Omental fat pad (tissue), 4 donors: ENCODE measurements at places on chromosomes 3 and 15. TPM values are rescaled to one million over a fixed set of nuclear protein-coding genes. Genes with fewer than 3 reads are reported as not detected.

Gene TMIE
- total RNA-seq = not detected

Gene ARL8B
- total RNA-seq = 44.2 TPM

Gene TMCO5A
- total RNA-seq = not detected

Gene SLCO2A1
- 43.7 TPM for total RNA-seq

Gene TAMM41
- 9.7 TPM for total RNA-seq

Gene RPS27L
- total RNA-seq = 72.2 TPM

Gene OSTN
- total RNA-seq = not detected

Gene TIMP4
- 145 TPM for total RNA-seq

Gene SPATA12
- total RNA-seq = not detected

Gene TPRG1
- total RNA-seq = 15.9 TPM

Gene GPR62
- 0.19 TPM for total RNA-seq

Gene LRRC34
- total RNA-seq = 3.5 TPM

Gene GRM7
- 0.28 TPM for total RNA-seq

Gene SCG5
- 3.4 TPM for total RNA-seq

Gene STIMATE
- 16.1 TPM for total RNA-seq

Gene HIGD2B
- not detected for total RNA-seq

DNA sequence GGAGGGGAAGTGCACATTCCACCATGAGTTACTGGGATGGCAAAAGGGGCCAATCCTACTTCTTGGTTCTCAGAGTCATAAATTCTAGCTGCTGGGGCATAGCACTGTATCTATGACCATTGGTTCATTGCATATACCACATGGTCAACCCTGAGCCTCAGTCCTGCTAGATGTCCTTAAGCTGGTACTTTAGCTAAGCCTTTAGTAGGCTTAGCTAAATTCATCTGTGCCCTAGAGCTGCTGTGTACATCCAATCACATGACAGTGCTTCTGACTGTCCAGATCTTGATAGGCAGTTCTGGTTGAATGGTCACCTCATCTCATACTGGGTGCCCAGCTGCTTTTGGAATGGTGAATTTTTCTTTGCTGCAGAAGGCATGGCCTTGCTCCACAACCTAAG is 8.2 kb downstream of the NDUFB4 start:
- DNase-seq = no peak

GRCh38 chr3:65006300-65006739 is 318.5 kb upstream of the ADAMTS9 start:
- no peak for DNase-seq

- no peak for DNase-seq
Measured at GRCh38 chr3:161462138-161462537, 34.5 kb upstream of the OTOL1 start.

GRCh38 chr3:126419886-126420786 is 25.4 kb downstream of the CFAP100 start:
- DNase-seq = no peak

DNA sequence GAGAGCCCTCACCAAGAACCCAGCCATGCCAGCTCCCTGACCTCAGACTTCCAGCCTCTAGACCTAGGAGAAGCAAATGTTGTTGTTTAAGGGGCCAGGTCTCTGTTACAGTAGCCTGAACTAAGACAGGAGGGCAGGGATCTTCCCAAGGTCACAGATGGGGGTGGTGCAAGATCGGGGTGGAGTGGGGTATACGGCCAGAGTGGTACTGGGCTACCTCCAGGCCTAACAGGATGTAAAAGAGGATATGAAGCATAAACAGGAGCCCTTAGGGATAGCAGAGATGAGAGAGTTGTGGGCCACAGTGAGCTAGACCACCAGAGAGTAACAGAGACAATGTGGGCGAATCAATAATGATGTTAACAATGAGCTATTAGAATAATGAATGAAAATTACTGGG is 82.9 kb downstream of the TOP2B start:
- no peak for DNase-seq

- DNase-seq = no peak
Measured at GRCh38 chr3:107939691-107940442, 151.0 kb downstream of the CD47 start.

GRCh38 chr3:127791221-127791913 is 30.9 kb downstream of the MGLL start:
- DNase-seq = no peak

GRCh38 chr3:197510642-197511018 is 45.1 kb downstream of the BDH1 start:
- no peak for DNase-seq

DNA sequence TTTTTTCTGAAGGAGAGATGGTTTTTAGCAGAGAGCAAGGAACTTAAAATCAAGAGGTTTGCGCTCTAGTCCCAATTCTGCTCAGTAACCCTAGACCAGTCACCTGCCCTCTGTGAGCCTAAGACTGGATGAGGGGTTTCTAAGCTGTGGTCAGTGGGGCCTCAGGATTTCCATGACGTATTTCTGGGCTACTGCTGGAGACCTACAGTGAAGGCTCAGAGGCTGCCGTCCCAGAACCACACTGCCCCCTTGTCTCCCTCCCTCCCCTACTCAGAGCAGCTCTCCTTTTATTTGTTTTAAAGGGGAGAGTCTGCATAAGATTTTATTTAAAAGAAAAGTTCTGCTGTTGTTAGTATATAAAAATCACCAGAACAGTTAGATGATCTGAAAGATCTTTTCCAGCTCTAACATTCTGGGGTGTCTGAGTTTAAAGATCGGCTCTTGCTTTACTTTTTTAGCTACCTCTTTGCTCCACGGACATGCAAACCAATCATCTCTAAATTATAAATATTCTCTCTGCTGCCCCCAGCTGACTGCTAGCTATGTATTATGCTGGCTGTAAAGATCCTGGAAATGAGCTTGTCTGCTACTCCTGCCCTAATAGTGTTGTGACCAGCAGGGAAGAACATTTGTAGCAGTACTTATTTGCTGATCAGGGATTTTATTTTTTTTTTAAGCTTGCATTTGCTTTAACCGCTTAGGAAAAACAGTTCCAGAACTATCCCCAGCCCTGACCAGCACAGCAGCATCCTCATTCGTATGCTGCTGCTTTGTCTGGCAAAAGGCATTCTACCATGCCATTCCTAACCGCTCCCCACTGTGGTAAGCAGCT is 28.6 kb upstream of the NDUFB4 start:
- no peak for DNase-seq

DNA sequence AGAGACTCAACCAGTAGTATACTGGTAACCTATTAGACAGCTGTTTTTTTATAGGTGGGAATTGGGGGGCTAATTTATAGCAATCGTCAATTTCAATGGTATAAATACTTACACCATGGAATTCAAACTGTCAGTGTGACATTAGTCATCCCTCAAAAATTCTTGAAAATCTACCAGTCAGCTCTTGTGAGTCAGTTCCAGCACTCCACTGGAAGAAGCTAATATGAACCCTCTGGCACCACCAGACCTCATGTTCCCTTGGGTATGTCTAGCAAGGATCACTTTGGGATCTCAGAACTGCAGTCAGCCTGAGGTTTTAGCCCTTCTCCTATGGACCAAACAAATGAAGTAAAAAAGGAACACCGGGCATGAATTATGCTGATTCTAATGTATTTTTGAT is 11.8 kb upstream of the UACA start:
- no peak for DNase-seq

DNA sequence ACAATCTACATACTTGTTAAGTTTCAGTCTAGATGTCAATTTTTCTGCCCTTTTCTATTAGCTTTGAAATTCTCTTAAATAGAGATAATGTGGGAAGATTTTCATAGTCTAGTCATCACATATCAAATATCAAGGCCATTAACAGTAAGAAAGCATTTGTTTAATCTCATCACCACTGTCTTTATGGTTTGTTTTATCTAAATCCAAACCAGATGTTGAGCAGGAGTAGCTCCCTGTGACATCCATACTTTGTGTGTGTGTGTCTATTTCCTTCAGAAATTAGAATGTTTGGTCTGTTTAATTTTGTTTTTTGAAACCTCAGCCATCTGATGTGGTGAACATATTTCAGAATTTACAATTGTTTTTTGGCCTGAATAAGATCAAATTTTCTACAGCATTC is 23.1 kb upstream of the GOLGA8B start:
- DNase-seq = no peak

- DNase-seq = no peak
Measured at GRCh38 chr3:99458013-99458412, 180.4 kb upstream of the COL8A1 start.

DNA sequence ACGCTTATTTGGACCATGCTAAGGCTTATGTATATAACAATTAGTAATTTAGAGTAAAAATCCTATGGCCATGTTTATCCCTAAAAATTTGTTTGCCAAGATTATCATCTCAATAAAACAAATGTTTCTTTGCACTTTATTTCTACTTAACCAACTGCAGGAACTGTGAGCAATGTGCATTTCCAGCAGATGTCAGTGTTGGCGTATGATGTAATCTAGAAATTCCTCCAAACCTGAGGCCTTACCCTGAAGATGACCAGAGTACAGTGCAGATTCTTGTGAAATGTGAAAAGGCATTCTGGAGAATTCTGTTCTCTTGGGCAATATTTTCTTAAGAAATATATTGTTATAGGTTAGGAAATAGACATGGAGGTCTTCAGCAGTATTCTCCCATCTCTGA is 205.9 kb downstream of the MBNL1 start:
- DNase-seq = no peak

- DNase-seq = no peak
Measured at GRCh38 chr3:7657214-7658112, 796.5 kb downstream of the GRM7 start.

DNA sequence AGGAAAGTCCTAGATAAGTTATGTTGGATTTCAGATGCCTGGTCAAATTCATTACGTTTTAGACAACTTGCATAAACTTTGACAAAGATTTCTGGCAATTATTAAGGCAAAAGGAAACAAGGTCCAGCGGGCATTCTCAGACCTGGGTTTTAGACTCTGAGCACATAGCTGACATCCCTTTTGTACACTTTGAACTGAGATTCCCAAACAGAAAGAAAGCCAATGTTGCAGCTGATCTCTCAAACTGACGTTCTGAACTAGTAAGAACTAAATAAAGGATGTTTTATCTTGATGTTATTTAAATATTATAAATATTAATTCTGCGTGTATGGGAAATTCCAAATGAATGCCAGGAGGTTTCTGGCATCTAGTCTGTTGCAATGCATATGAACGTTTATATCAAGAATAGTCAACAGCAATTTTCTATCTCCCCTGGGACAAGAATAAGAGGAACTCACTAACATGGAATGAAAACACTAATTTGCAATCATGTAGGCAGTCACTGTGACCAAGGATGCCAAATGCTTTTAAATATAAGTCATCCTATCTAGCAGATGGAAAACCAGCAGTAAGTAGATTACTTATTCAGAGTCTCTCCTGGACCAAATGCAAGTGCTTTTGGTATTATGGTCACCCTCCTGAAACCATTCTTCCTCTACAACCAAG is 202.1 kb downstream of the GREM1 start:
- DNase-seq = no peak

DNA sequence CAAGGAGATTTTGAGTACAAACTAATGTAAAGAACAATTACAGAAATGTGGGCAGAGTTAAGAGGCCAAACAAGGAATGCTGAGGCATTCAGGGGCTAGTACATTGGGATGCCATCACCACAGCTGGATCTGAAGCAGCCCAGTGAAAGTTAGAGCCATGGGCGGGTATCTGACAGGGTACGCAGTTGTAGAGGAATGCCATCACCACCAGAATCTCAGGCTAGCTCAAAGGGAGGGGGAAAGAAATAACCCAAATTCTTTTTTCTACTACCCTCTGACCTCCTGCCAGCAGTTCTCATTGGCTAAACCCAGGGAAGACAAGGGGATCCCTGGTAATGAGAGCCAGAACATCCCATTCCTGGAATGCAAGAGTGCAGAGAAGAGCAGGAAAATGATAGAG is 9.0 kb upstream of the TSC22D2 start:
- no peak for DNase-seq

DNA sequence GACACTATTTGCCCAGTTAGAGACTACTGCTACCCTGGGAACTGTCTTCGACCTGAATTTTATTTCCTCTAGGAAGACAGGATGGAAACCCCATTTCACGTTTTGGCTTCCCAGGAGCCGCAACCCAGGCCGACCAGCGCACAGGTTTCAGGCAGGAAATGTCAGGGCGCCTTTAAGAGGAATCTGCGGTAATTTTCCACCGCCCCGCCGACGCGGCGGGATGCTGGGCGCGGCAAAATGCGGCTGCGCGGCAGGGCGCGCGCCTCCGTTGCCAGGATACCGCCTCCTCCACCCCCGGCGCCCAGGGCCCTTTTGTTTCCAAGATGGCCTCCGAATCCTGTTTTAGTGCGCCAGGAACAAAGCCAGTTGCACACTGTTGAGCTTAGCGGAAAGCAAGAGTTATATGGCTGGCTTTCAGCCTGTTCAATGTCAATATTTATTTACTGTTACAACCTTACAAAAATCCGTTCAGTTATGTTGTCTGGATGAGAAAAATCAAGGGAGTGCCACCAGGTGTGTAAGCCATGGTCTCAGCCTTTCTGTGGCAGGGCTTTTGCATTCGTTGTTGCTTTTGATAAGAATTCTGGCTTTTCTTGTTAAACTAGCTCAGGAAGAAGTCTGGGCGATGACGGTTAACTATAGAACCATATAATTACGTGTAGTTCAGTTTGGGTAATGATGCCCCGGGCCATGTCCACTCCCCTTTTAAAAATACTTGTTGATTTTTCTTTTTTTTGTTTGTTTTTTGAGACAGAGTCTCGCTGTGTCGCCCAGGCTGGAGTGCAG is 79.7 kb upstream of the CHD2 start:
- peak; percentile 65 for DNase-seq

- DNase-seq = no peak
Measured at GRCh38 chr3:111244760-111245159, 173.1 kb downstream of the NECTIN3 start.

DNA sequence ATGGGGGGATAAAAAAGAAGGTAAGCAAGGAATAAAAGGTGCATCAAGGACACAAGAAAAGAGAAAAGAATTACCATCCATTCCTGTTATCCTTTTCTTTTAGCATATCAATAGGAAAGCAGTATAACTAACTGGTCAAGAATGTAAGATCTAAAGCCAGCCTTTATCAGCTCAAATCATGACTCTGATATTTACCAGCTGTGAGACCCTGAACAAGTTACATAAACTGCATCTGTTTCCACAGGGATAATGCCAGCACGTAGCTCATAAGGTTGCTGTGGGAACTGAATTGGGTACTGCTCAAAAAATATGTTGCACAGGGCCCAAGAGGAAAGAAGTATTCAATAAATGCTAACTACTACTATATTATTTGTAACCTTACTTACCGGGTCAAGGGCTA is 1092.2 kb upstream of the CFAP20DC start:
- DNase-seq = no peak

DNA sequence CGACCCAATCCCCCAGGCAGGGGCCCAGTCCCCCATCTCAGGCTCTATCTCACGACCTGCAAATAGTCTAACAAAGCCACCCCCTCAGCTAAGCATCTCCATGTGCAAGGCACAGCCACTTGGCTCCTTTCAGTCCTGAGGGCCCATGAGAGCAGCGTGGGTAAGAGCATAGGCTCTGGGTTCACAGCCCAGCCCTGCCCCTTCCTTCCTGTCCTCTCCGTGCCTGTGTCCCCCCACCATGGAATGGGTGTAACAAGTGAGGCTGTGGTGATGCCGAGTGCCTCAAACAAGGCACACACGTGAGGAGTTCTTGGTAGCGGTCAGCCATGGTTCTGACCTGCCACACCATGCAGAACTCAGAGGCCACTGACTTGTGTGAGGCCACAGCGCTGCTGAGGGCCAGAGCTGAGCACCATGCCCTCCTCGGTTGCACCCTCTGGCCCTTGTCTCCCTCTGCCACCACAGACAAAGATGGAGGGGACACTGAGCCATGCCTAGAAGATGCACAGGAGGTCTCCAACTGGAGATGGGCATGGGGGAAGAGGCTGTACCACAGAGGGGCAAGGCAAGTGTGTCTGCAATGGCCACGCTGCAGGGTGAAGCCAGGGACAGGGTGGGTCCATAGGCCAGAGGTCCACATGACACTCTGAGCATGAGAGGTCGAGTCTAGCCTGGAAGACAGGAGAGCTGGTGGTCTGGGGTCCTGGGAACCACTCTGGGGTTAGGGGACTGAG is 10.0 kb downstream of the TPRA1 start:
- no peak for DNase-seq
